Urinary bladder (tissue), 4 donors: ENCODE measurements at places on chromosomes 3 and 15. TPM values are rescaled to one million over a fixed set of nuclear protein-coding genes. Genes with fewer than 3 reads are reported as not detected.

Gene SCN11A
- 0.32 TPM for polyA plus RNA-seq

Gene HEG1
- polyA plus RNA-seq, result 32.9 TPM

Gene LYZL4
- polyA plus RNA-seq, result not detected

Gene SYNPR
- not detected for polyA plus RNA-seq

Gene HTR3E
- polyA plus RNA-seq, result not detected

Gene SELENOS
- 87.5 TPM for polyA plus RNA-seq

Gene PTX3
- 33.4 TPM for polyA plus RNA-seq

Gene CCRL2
- 1.6 TPM for polyA plus RNA-seq

Gene DNAH12
- 0.01 TPM for polyA plus RNA-seq

Gene TMEM40
- polyA plus RNA-seq, result 7.0 TPM

Gene WNT5A
- polyA plus RNA-seq, result 7.1 TPM

Gene GP5
- 0.10 TPM for polyA plus RNA-seq

Gene GOLGA8Q
- 1.2 TPM for polyA plus RNA-seq

Gene TRH
- 0.04 TPM for polyA plus RNA-seq

Gene DIS3L
- 22.6 TPM for polyA plus RNA-seq

Gene PIF1
- 3.1 TPM for polyA plus RNA-seq

Gene IL20RB
- 0.98 TPM for polyA plus RNA-seq

Gene MYLK
- polyA plus RNA-seq, result 1,651 TPM

Gene LMAN1L
- polyA plus RNA-seq, result 0.33 TPM

Gene PP2D1
- not detected for polyA plus RNA-seq

Gene CDCP1
- 2.0 TPM for polyA plus RNA-seq

Gene GOLGA8S
- polyA plus RNA-seq, result 0.03 TPM

Gene SLC12A1
- polyA plus RNA-seq, result 0.06 TPM

Gene VPS33B
- 11.8 TPM for polyA plus RNA-seq

Gene SI
- polyA plus RNA-seq, result not detected

Gene RASGRF1
- polyA plus RNA-seq, result 0.10 TPM

Gene TRIM42
- polyA plus RNA-seq, result not detected

Gene PAK2
- polyA plus RNA-seq, result 27.1 TPM

Gene ARRDC4
- polyA plus RNA-seq, result 30.5 TPM

Gene KIAA1143
- 21.6 TPM for polyA plus RNA-seq

Gene NDUFAF3
- polyA plus RNA-seq, result 81.6 TPM

Gene CHRNB4
- 0.60 TPM for polyA plus RNA-seq

Gene KBTBD13
- polyA plus RNA-seq, result 0.19 TPM

Gene NTRK3
- 10.6 TPM for polyA plus RNA-seq

Gene CPN2
- polyA plus RNA-seq, result 0.06 TPM

Gene ISLR2
- polyA plus RNA-seq, result 2.0 TPM

Gene SPG21
- 87.6 TPM for polyA plus RNA-seq

Gene FAM43A
- 28.5 TPM for polyA plus RNA-seq

Gene CNTN6
- polyA plus RNA-seq, result 0.03 TPM

Gene CACNA2D2
- 1.3 TPM for polyA plus RNA-seq

Gene CGNL1
- polyA plus RNA-seq, result 12.7 TPM
